Posterior vena cava (tissue), 2 donors: ENCODE measurements at places on chromosomes 6 and 20.

- no peak for DNase-seq
Measured at GRCh38 chr20:9036593-9036992, 32.3 kb upstream of the PLCB4 start.

DNA sequence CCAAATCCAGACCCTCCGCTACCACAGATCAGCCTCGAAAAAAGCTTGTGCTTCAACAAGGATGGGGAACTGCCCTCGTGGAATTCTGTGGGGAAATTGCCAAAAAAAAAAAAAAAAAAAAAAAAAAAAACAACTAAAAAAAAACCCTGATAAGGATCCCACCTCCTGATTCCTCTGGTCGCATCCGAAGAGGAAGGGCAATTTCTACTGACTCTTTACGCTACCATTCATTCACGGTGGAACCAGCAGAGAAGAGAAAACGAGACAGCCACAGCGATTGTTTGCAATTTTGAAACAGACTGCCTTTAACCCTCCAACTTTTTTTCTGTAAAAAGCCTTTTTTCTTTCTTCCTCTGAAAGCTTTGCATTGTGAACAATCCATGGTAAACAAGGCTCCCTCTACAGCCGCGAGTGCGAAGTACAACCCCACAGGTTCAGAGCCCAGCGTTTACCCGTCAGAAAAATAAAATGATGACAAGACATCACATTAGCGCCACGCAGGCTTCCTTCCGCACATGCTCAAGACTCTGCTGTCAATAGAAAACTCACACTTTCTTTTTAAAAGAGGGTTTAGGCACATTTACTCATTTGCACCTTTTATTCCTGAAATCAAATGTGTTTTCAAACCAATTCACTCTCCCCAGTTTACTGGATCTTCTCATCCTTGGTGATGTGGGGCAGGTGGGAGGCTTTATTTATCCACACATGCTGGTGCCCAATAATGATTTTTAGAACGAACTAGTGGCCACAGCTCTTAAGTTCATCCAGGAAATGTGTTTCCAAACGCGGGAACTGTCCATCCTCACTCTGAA is 100.0 kb downstream of the NOL4L start:
- peak; percentile 94 for DNase-seq

DNA sequence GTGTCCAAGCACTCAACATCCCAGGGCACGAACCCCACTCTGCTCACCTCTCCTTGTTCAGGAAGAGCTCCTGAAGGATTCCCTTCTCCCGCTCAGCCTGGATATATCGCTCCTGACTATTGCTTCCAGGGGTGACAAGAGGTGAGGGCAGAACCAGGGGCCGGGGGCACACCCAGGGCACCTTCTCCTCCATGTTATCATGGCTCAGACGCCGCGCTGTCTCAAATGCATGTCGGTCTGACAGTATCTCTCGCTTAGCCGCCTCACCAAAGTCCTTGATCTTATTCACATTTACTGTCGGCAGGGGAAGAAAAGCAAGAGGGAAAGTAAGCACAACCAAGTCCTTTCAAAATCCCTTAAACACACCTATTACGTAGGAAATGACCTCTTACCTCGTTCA is 13.1 kb downstream of the PPP1R10 start:
- DNase-seq, result peak; percentile 62

DNA sequence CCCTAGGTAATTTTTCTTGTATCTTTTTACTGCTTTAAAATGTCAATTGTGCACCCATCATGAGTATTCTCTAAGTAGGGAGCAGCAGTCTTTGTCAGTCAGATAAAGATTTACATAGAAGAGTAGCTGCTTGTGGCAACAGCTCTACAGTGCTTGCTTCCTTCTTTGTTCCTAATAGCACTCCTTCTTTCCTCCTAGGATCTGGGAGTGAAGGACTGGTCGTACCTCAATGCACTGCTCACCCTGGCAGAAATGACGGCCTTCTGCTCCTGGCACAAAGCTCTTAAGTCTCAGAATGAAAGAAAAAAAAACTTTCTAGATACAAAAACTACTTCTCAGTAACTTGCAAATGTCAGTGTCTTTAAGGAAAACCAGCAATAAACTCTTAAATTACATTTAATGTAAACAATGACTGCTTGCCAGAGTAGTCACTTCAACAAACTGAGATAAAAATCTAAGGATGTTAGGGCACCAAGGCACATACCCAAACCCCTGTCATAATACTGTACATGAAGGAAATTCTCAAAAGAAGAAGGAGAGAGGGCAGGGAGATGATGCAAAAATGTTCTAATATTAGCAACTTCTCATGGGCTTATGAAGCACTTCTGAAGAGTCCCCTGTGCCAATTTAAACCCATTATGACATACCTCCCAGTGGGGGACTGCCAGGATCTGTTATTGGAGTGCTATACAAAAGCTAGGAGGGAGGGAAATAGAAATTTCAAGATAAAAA is 34.0 kb downstream of the NCOA6 start:
- DNase-seq, result no peak

DNA sequence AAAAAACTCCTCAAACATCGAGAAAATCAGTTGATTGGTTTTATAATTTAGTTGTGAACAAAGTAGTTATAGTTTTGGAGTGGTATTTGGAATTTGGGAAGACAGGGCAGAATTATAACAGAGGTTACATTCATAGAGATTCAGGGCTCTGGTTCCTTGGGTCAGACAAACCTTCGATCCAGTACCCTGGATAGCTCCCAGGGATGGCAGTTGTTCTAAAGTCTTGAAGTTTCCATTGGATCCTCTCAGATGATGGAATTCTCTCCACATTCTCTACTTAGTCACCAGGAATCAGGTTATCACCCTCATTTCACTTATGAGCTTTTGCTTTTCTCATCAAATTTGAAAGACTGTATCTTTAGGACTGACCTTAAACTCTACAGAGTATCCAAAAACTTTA is 285.1 kb downstream of the CENPW start:
- DNase-seq, result no peak
